Activated CD4-positive, alpha-beta T cell treated with anti-CD3 and anti-CD28 coated beads, Interleukin-2, amount 10 ng/mL, durations not matched to agents 24 days and 14 days (primary cell): ENCODE measurements at places on chromosomes 6 and 20. TPM values are rescaled to one million over a fixed set of nuclear protein-coding genes. Genes with fewer than 3 reads are reported as not detected.

- DNase-seq: no peak
Measured at GRCh38 chr6:111663692-111664564, 58.2 kb upstream of the TRAF3IP2 start.

The PGC gene
- total RNA-seq: not detected in 2 replicates

DNA sequence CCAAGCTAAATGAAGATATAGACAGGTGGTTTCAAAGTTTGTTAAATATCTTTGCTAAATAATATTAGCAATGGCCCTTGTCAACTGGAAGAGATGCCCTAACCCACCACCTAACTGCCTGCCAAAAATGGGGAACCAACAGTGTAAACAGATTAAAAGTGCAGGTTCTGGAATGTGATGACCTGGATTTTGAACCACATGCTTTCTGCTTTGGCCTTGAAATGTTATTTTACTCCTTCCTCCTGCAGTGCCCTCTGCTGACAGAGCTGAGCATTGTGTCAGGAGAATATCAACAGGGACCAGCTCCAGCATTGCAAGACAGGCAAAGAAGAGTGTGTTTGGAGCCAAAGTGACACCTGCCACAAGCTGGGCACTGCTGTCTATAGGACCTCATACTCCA lies 226.6 kb downstream of the MYLK4 start:
- DNase-seq: no peak

GRCh38 chr6:104686550-104687175 lies 173.1 kb downstream of the HACE1 start:
- DNase-seq: no peak

GRCh38 chr6:40148882-40149573 lies 214.8 kb upstream of the MOCS1 start:
- DNase-seq: no peak

DNA sequence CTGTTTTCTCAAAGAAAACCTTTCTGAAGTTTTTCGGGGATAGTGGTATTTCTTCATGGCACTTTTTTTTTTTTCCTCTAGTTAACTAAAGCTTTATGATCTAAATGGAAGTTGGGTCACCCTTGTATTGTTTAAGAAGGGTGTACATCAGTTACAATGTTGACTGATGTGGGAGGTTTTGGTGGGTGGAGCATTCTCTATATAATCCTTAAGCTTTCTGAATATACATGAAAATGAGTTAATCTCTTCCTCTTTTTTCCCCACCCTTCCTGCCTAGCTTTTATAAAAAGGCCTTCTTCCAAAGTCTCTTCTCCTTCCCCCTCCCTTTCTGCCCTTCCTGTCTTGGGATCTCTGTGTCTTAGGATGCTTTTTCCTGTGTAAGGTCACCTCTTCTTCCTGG lies 47.2 kb downstream of the DHX35 start:
- no peak for DNase-seq

The NKAIN4 gene
- total RNA-seq: not detected in 2 replicates

The AKAP12 gene
- 1.0 and 1.1 TPM in 2 replicates for total RNA-seq

GRCh38 chr6:154696661-154697060 lies 36.6 kb upstream of the SCAF8 start:
- DNase-seq: no peak

The PHF10 gene
- 91.2 and 92.2 TPM in 2 replicates for total RNA-seq

The ZC2HC1B gene
- total RNA-seq: not detected in 2 replicates

DNA sequence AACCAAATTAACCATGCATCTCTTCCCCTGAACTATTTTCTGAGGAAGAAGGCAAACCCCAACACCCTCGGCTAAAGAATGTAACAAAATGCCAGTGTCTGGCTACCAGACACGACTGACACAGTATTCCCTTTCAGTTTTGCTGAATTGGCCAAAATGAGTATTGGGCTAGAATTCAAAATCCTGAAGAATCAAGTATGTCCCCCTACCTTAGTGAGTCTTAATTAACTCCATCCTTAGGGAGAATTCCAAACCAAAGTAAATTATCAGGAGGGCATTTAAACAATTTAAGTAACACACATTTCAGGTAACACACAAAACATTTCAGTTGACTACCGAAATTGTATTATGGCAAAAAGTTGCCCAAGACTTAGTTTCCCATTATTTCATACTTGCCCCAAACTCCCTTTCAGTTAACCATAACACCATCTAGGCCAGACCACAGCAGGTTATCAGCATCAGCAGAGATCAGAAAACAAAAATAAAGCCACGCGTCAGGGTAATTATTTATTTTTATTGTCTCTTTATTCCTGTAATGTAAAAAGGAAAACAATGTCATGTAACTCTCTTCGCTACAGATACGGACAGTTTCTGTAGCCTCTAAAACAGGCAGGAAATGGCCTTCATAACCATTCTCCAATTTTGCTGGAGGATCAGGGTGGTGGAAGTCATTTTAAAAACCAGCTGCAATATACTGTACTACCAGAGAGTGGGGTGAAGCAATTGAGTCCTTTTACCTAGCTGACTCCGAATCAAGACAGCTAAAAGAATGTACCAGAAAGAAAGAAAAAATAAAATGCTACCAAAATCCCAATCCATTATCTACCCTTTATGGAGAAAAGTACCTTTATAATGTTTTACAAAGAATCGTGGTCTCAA lies 1.9 kb downstream of the SNX5 start:
- DNase-seq: peak; percentile 77

The LRRC73 gene
- total RNA-seq: 0.14 and 0.51 TPM in 2 replicates

GRCh38 chr6:117907601-117908245 lies 659 bp downstream of the SLC35F1 start:
- no peak for DNase-seq

GRCh38 chr6:153849072-153849779 lies 189.8 kb upstream of the OPRM1 start:
- no peak for DNase-seq

The MYBL2 gene
- total RNA-seq: 108 and 110 TPM in 2 replicates

The CDH26 gene
- total RNA-seq: 0.47 and 0.71 TPM in 2 replicates

DNA sequence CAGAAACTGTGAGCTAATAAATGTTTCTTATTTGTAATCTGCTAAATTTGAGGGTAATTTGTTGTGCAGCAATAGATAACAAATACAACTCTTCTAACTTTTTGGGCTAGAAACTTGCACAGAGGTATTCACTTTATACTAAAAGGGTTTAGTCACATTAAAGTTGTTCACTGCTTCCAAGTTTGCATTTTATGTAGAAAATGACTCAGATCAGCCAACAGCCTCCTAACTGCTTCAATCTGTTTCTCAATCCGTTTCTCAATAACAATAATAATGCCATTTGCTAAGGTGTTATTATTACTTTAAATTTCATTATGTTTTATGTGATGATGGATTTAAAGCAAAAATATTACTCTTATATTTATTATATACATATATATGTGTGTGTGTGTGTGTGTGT lies 213.9 kb downstream of the CENPW start:
- DNase-seq: no peak

DNA sequence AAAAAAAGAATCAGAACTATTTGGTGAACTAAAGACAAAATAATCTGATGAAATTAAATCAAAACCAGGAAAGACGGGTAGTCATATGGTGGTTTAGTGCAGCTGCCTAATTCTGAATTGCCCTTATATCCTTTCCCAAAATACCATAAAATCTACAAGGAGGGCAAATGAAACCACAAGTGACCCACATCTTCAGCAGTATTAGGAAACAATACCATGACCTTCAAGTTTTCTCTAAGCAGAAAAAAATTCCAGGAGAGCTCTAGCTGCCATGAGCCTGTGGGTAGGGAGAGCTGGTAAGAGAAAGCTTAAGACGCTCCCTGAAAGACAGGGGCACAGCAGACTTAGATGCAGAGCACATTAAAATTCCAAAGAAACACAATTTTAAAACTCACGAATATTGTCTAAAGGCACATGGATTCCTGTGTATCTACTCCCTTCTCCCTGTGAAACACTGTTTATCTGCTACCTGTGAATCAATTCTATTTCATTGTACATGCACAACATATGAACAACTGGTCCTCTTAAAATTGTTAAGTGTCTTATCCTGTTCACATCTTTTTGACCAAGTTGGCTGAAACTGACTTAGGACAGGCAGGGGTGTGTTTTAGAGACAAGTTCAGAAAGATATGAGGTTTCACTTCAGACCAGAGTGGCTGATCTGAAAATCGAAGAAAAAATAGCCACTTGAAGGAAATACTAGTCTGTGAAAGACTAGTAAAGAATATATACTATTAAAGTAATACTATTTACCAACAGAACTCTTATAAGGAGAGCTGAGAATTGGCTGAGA lies 153.6 kb upstream of the SHLD1 start:
- DNase-seq: no peak

GRCh38 chr20:5785146-5785545 lies 34.9 kb downstream of the SHLD1 start:
- DNase-seq: no peak

- DNase-seq: peak; percentile 79
Measured at GRCh38 chr6:26124781-26125685, 37.8 kb downstream of the HFE start.

The BPIFB3 gene
- not detected in 2 replicates for total RNA-seq

The CLPSL1 gene
- total RNA-seq: not detected in 2 replicates

DNA sequence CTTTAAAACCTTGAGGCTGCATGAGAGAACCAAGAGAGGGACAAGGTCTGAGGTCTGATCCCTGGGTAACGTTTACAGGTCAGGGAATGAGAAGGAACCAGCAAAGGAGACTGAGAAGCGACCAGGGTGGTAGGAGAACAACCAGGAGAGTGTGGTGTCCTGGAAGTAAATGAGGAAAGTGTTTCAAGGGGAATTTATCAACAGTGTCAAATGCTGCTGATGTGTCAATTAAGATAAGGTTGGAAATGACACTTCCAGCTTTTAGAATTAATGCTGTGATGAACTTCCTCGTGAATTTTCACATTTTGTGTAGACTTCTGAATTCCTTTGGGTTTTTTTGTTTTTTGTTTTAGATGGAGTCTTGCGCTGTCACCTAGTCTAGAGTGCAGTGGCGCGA lies 83.7 kb downstream of the CNBD2 start:
- DNase-seq: no peak

- DNase-seq: no peak
Measured at GRCh38 chr6:40906759-40907158, 132.3 kb downstream of the UNC5CL start.

- DNase-seq: no peak
Measured at GRCh38 chr6:14621518-14621917, 503.9 kb downstream of the CD83 start.

DNA sequence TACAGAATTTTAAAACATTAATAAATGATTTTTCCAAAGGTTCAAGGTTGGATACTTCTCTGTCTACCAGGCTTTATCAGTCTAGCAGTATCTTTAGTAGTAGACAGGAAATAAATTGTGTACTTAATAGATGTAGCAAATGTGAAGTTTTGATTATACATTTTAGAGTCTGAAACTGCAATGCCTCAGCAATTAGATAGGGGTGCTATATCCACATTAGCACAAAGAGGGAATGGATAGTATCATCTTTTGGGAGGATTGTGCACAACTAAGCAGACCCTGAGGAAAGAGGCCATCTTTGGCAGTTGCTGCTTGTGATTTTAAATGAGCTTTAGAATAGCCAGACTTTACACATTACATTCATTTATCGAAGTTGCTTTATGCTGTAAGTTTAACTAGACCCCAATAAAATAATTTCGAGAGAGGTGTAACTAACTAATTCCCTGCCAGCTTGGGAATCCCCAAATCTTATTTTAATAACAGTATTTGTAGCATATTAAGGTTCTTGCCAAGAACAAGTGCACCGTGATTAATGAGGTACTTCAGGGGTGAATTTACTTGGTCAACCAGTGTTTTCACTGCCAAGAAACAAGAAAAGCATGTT lies 2.8 kb downstream of the KCNQ5 start:
- no peak for DNase-seq

DNA sequence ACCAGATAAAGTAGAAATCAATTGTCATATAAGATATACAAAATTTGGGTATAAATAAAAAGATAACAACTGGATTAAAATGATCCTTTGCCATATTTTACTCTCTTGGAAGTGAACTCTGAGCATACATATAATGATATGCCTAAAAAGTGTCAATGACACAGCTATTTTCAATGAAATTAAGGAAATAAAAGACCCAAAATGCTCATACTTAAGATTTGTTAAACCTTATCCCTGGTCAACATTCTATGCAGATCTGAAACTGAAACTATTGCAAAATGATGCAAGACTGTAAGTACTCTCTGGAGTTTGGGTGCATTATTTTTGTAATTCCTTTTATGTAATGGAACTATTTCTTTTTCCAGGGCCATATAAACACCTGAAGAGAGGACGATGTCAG lies 119.0 kb upstream of the SGK1 start:
- DNase-seq: no peak

- no peak for DNase-seq
Measured at GRCh38 chr6:122553697-122554096, 56.5 kb upstream of the PKIB start.

The RFX6 gene
- not detected in 2 replicates for total RNA-seq

DNA sequence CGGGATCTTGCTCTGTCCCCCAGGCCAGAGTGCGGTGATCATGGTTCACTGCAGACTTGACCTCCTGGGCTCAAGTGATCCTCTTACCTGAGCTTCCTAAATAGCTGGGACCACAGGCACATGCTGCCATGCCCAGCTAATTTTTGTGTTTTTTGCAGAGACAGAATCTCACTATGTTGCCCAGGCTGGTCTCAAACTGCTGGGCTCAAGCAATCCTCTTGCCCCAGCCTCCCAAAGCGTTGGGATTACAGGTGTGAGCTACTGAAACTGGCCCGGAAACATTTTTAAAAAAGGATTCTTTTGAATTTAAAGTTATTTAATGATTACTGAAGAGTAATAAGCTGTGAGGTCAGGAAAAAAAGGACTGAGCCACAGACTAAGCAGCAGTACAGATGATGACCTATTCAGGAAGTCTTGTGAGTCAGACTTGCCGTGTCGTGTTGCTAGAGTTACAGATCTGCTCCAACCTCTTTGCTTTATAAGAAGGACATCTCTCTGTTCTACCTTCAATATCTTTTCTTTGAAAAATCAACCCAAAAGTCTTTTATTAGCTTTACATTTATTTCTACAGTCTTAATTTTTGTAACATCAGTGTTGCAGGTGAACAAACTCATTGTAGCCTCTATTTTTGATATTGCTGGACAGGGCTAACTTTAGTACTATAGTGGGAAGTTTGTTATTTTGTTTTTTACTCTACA lies 108.7 kb downstream of the NCOA3 start:
- peak; percentile 90 for DNase-seq

GRCh38 chr6:73688351-73688750 lies 7.7 kb upstream of the CD109 start:
- no peak for DNase-seq

- DNase-seq: no peak
Measured at GRCh38 chr6:92887871-92888270, 531.5 kb downstream of the EPHA7 start.
